Calu3 (cell line): ENCODE measurements at places on chromosomes 11 and 22.

DNA sequence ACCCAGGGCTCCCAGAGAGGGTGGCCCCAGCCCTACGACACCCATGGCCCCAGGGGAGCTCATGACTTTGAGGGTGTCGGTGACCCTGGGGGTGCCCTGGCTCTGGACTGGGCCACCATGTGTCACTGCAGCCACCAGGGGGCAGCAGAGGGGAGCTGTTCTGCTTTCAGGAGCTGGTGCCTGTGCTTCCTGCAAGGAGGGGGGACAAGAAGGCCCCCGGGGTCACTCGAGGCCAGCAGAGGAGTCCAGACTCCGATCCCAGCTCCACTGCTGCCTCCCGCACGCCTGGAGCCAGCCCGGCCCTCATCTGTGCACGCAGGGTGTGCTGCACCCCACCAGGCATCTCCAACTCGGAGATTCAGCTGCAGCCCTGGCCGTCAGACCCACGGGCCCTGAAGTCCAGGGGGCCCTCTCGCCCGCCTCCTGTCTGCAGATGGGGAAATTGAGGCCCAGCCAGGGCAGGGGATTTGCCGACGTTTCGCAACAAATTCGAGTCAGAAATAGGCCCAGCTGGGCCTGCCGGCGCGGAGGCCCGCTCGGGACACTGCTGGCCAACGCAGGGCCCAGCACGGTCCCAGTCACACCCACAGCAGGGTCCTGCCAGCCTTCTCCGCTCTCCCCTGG lies 29.5 kb upstream of the WNT7B start:
- peak; percentile 94 for DNase-seq

GRCh38 chr11:80432057-80432456 lies 991.2 kb upstream of the TENM4 start:
- DNase-seq = no peak

DNA sequence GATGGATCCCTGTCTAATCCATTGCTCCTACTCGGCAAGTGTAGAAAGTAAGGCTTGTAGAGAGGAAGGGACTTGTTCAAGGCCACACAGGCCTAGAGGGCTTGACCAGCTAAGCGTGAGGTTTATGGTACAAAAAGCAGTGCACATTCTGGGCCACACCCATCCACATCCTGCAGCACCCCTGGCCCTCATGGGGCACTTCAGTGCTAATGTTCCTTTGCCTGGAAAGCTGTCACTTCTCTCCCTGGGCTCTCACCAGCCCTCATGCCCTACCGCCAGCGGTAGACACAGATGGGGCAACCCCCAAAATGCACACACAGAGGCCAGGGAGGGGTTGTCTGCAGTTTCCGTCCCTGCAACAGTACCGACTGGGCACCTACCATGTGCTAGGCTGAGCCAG lies 7.1 kb upstream of the MGAT3 start:
- no peak for DNase-seq

GRCh38 chr11:45906096-45906682 lies 882 bp downstream of the FREY1 start:
- DNase-seq = no peak

- no peak for DNase-seq
Observed at GRCh38 chr22:35984183-35985175, 44.1 kb downstream of the RBFOX2 start.

DNA sequence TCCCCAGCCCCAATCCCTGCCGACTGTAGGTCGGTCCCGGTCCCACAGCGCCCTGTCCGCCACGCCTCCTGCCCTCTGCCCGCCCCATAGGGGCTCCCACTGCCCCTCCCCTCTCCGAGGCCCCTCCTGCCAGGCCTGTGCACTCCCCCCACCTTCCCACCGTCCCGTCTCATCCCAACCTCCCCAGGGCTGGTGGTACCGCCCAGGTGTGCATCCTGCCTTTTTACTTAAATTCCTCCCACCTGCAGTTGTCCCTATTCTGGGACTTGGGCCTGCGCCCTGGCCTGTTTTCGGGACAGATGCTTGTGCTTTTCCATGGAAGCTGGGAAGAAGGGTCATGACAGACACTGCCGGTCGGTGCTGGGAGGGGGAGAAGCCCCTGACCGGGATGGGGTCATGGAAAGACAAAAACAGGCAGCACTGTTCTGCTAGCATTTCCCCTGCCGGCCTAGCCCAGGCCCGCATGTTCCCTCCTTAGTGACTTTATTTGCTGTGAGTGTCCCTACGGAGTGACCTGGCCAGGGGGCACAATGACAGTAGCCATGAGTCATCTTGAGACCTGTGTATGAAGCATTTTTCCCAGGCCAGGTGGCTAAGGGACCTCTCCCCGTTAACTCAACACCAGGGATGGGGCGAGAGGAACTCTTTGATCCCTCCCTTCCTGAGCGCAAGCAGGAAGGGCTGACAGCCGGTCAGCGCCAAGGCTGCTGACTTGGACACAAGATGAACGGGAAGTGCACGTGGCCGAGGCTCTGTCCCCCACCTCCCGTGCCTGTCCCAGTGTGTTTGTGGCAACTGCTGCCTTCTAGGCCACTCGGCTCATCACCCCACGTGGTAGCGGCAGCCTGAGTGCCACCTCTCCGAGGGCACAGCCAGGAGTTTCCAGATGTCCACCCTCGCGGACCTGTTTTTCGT lies 7.1 kb downstream of the TBX1 start:
- no peak for DNase-seq

DNA sequence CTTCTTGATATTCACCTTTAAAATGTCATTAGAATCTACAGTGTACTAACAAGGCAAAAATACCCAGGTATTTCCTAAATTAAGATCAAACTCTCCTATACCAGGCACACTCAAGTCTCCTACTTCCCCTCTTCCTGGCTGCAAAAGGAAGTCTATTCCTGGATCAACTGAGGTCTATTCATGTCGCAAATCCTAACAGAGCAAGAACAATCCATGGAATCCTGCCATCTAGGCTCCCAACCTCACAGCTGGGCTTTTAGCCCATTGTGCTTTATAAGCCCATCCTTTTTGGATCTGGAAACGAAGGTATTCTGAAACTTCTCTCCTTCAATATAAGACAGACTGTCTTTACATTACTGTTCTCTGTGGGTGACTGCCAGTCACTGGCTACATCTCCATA lies 161.8 kb downstream of the SOX6 start:
- no peak for DNase-seq
